ENCODE measurements at places on chromosomes 6 and 20. TPM values are rescaled to one million over a fixed set of nuclear protein-coding genes. Genes with fewer than 3 reads are reported as not detected.

Gene RAET1L
- total RNA-seq = 9.3 TPM

Gene ANKRD66
- not detected for total RNA-seq

Gene LRRN4
- 0.07 TPM for total RNA-seq

Gene PABPC1L
- 6.8 TPM for total RNA-seq

Gene SNAI1
- not detected for total RNA-seq

Gene SERPINB1
- total RNA-seq = 160 TPM

Gene HCK
- total RNA-seq = not detected
